ENCODE measurements at places on chromosomes 3 and 15. TPM values are rescaled to one million over a fixed set of nuclear protein-coding genes. Genes with fewer than 3 reads are reported as not detected.

Gene RFC4
- 6.6 TPM for total RNA-seq

Gene STARD9
- 5.0 TPM for total RNA-seq

GRCh38 chr3:10672422-10672821 is 143.6 kb upstream of the SLC6A11 start:
- DNase-seq = no peak

DNA sequence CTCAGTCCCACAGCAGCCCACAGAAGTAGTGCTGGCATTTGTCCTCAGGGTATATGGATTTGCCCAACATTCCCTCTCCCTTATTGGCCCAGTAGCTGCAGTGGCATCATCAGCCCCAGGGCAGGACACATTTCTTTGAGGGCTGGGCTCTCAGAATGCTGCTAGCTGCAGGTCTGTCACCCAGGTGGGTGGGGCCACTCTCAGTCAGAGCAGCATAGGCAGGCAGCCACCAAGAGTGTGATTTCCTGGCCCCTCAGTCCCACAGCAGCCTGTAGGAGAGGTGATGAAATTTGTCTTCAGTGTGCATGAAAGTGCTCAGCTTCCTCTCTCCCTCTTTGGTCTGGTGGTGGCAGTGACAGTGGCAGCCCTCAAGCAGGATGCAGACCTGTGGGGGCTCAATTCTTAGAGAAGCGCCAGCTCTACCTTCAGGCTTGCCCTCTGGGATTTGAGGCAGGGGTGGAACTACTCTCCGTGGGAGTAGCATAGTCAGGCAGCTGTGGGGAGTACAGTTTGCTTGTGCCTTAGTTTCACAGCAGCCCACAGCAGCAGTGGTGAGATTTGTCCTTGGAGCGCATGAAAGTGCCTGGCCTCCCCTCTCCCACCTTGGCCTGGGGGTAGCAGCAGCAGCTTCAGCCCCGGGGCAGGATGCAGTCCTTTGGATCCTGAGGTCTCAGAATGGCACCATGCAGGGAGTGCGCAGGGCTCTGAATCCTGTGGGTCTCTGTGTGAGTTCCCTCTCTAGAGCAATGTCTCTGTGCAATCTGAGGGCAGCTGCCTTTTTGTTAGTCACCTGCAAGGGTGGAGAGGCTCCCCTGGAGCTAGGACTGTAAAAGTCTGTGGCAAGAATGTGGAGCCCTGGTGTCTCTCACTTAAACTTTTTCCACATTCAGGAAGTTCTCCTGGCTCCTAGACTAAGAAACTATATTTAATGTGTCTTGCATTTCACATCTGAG is 1229.1 kb downstream of the ROBO2 start:
- no peak for DNase-seq
